ENCODE measurements at places on chromosomes 5 and 9.
A peak's percentile ranks its signal among the peaks of the same experiment; 100 is the strongest.

DNA sequence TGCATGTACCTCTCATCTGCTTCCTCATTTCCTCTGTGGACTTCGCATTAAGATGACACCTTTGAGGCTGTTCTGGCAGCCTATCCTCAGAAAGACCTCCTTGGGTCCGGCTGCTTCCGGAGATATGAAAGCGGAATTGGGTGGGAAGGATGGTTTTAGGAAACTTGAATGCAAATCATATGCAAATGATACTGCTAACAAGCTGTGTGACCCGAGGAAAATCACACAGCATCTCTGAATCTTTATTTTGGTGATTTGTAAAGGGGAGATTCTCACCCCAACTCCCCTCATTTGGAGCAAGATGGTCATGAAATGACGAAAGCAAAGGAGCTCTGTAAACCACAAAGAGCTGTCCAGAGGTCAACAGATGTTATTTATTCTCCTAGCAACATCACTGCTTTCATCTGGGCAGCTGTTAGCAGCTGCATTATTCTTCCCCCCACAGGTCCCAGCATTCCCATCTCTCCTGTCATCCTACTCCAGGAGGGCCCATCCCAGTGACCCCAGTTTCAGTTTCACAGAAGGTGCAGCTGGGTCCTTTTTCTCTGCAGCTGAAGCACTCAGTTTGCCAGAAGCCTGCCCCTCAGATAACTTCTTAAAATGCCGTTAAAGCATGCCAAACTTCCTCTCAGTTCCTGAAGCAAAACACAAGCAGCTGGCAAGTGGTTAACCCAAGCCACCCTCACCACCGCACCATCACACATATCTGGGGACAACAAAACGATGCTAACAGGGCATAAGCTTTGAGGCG is 269.5 kb downstream of the SEC61B start:
- DNase-seq = no peak

- DNase-seq = no peak
These were observed 17.3 kb downstream of the MAMDC2 start for GRCh38 chr9:70060883-70061507.

- DNase-seq = no peak
These were observed 157.6 kb upstream of the CCNH start for GRCh38 chr5:87570366-87570765.

DNA sequence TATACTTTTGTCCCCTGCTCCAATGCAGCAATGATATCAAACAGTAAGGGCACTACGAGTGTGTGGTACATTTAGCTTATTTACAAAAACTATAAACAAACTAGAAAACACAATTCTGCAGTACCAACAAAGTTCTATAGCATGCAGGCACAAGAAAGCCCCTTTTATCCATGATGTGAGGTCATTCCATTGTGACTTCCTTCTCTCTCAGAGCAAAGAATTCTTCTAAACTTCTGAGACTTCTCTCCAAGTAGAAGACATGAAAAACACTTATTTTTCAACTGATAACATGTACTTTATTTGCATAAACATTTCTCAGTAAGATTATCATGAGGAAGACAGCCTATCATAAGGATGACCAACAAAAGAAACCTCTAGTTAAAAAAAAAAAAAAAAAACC is 569.8 kb downstream of the TLE1 start:
- DNase-seq = no peak

DNA sequence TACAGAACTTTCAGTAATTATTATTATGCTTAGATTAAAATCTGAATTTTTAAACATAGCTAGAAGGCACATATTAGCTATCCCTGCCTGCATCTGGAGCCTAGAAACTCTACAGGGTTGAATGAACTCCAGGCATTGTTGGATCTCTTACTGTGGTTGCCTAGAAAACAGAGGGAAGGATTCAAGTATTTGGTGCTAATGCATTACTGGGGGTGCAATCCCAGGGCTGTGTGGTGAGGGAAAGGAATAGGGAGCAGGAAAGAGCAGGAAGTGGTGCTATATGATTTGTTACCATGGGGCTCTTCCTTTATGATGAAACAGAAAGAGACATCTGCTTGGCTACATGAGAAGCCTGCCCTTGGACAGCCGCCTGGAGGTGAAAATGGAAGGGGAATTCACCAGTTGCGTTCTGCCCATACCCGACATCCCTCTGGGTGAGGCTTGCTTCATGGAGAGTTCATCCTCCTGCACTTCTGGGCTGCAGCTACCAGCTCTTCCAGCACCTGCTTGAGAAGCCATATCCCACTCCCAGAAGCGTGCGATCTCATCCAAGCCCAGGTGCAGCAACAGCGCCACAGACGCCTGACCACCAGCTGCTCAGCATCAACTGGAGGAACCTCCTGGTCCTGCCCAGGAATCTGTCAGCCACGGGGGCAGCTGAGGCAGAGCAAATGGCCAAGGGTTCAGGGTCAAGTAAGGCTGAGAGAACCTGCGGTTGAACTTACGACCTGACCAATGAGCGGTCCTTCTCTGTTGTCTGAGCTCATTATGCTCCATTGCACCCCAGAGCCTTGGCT is 362.8 kb downstream of the SEMA5A start:
- DNase-seq = no peak

- DNase-seq = no peak
These were observed 84.9 kb downstream of the TRPM3 start for GRCh38 chr9:71036501-71036900.

GRCh38 chr9:90698871-90699440 is 56.3 kb upstream of the DIRAS2 start:
- no peak for DNase-seq

DNA sequence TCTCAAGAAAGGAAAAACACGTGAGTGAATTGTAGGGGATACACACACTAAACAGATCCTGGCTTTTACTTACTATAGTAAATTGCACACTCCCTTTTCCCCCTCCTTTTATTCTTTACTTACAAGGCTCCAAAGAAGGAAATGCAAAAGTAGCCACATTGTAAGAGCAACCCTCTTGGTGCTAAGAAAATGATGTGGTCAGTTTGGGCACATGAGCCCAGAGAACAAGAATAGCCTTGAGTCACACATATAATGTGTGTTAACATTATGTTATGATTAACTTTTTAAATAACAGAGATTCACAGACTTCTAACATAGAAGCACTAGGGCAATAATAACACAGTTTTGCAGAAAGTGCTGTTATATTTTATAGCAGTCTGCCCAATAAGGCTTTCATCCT is 48.5 kb downstream of the PCSK5 start:
- DNase-seq = no peak

DNA sequence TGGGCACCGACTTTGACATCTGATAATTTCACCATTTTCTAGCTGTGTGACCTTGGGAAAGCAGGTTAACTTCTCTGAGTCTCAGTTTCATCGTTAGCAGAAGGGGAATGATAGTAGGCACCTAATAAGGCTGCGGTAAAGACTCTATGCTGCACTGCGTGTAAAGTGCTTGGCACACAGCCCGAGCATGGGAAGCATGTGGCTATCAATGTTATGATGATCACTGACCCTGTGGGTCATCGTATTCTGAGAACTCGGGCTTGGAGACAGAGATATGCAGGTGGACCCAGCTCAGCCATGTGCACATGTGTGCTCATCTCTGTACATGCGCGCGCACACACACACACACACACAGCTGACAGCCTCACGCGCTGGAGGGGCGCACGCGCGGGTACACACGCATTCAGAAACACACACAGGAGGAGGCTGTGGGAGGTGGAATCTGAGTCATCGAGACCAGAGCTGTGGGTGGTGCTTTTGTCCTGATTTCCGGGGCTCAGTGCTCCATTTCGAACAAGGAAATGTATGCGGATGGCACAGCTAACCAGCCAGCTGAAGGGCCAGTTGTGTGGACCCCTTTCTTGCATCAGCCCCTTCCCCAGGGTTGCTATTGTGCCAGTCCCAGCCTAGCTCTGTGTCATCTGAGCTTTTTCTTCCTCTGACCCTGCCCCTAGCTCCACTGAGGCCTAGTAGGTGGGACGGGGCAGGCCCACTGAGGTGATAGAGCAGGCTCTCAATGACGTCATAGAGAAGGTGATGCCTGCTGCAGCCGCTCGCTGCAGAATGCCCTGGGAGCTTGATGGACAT is 11.1 kb upstream of the ARAP3 start:
- peak; percentile 37 for DNase-seq

GRCh38 chr5:37918424-37918823 is 78.6 kb upstream of the GDNF start:
- DNase-seq = no peak

GRCh38 chr9:8254541-8254940 is 455.0 kb upstream of the DMAC1 start:
- no peak for DNase-seq

GRCh38 chr5:150583541-150584225 is 56.8 kb upstream of the SYNPO start:
- DNase-seq = no peak

DNA sequence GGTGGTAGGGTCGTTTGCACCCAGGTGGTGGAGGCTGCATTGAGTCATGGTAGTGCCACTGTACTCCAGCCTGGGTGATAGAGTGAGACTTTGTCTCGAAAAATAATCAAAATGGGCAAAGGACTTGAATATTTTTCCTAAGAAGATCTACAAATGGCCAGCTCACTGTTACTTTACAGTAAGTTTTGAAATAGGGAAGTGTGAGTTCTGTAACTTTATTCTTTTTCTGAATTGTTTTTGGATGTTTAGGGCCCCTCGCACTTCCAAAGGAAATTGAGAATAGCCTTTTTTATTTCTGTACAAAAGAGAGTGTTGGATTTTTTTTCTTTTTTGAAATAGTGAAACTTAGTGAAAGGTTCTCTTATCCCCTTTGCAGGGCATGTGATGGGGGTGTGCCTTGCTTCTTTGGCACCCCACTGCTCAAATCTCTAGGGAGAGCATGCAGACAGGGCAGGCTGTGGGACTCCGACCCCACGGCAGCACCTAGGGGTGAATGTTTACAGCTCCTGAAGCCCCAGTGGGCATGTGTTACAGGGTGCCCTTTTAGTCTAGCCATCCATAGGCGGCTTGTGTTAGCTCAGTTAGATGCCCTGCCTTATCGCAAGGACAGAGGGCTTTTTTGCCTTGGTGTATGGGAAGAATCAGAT is 33.3 kb downstream of the GPBP1 start:
- DNase-seq = no peak

DNA sequence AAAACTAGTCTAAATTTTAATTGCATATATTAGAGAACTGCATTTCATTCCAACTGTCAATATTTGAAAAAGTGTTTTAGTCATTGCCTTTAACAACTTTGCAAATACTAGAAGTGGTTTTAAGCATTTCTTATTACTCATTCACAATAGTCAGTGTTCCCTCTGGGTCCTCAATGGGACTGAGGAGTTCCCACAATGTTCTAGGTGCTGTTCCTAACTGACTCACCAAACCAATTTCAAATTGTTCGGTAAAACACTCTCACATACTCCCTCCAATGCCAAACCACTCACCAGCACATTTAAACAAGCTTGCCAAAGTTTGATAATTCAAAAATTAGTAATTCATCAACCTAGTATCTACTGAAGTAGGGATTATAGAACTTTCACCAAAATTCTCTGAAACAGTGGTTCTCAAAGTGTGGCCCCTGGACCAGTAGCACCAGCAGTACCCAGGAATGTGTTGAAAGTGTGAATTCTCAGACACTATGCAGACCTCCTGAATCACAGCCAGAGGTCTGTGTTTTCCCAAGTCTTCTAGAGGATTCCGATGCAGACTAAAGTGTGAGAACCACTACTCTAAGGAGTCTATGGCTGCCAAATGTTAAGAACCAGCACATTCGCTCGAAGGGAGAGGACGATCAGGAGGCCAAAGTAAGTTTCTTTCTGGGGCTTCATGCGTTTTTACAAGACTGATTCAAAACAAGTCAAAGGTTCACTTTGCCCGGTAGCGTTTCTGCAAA is 72.8 kb downstream of the APBA1 start:
- DNase-seq = no peak

DNA sequence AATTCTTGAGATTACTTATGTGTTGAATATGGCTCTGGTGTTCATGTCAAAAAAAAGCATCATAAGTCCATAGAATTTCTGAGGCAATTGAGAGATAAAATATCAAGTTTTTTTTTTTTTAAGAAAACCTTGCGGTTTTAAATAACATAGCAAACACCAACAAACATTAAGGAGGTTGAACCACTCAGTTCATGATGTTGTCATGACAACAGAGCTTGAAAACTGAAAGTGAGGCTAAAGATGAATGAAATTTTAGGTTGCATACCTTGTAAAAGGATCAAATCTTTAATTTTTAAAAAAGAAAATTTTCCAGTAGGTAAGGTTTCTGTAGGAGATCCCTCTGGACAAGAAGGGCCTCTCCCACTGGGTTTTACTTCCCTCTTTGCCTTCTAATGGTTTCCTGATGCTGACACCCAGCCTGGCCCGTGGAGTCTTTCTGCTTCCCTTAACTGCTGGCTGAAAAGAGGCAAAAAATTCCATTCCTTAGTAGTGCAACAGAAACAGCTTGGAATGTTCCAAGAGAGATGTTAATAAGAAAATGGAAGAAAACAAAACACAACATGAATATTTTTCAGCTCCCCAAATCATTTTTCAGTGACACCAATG is 60.0 kb upstream of the FER start:
- no peak for DNase-seq

DNA sequence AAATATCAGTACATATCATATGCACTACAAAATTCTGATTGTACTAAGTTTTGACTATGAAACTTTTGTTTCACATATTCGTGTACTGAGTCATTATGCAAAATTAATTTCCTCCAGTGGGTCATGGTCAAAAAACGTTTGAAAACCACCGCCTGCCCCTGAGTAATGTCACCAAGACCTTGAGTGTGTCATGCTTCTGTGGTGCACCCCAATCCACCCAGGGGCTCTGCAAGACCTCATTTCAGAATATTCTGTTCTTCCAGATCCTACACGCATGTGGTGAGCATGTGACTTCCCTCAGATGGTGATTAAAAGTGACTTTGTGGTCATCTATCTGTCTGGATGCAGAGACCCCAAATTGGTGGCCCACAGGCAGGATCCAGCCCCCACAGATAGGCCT is 31.0 kb downstream of the ABLIM3 start:
- DNase-seq = no peak

DNA sequence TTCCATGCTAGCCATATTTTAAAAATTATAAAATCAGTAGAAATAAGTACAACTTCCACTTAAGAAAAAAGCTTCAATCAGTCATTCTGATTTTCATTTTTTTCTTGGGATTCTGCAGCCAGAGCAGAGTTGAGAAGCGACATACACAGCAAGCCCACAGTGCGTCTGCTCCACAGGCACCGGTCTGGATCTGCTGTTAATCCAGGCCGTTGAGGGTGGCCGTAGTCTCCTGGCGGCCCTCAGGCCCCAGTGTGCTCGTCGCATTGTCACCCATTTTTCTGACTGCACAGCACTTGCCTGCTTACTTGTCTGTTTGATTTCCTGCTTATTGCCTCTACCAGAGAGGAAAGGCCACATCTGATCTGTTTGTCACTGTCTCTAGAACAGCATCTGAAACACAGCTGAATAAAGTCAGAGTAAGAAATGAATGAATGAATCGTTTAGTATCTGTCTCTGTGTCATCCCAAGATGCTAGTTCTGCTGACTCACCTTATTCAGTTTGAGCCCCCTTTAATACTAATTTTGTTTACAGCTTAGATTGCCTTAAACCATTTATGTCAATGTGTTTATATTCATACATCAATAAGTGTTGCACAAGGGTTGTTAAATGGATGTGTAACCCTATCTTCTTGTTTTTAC is 11.6 kb upstream of the ASPN start:
- no peak for DNase-seq

GRCh38 chr5:34523387-34523726 is 132.8 kb upstream of the RAI14 start:
- no peak for DNase-seq

GRCh38 chr5:151082282-151082902 is 1.6 kb upstream of the TNIP1 start:
- DNase-seq = no peak

- DNase-seq = no peak
These were observed 96.2 kb downstream of the VCAN start for GRCh38 chr5:83567741-83568140.

GRCh38 chr9:7185612-7186011 is 427.8 kb downstream of the KDM4C start:
- no peak for DNase-seq

Measured in activated naive CD8-positive, alpha-beta T cell treated with anti-CD3 and anti-CD28 coated beads, Interleukin-2, amount 50 U/mL, for 16 hours (primary cell).